H1 (cell line): ENCODE measurements at places on chromosomes 6 and 20.
A peak's percentile ranks its signal among the peaks of the same experiment; 100 is the strongest.

DNA sequence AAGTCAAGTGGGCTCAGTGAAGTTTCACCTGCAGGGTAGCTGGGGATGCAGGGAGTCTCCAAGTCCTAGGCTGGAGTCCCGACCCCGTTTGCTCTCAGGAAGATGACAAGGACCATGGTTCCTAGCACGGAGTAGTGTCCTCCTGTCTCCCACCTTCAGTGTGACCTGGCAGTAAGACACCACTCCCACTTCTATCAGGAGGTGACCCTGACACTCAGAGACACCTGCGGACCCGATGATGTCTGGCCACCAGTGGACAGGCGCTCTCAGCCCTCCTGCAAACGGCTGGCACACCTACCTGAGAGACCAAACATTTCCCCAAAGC, 1.1 kb downstream of the SOD2 start:
- no peak overlapping the region for H3K27ac ChIP-seq
- no peak for DNase-seq
- H3K4me3 ChIP-seq: peak overlapping the region; percentile 90
- peaks cover 15% of the 10 kb centered on the region for H3K4me1 ChIP-seq

GRCh38 chr6:118548136-118548535, at the start of gene PLN:
TSS of gene PLN (plus strand) at chr6:118548296. CDS start at chr6:118558922, 10,626 bp downstream.
- H3K27ac ChIP-seq: no peak within 1 kb of the TSS
- H3K36me3 ChIP-seq: no peaks in the 10 kb centered on the region
- H3K4me3 ChIP-seq: no peak within 1 kb of the TSS
- no peaks in the 10 kb centered on the region for H3K27me3 ChIP-seq
- DNase-seq: no peak
- no peaks in the 10 kb centered on the region; the same call in 1 of the 2 replicates for H3K4me1 ChIP-seq

DNA sequence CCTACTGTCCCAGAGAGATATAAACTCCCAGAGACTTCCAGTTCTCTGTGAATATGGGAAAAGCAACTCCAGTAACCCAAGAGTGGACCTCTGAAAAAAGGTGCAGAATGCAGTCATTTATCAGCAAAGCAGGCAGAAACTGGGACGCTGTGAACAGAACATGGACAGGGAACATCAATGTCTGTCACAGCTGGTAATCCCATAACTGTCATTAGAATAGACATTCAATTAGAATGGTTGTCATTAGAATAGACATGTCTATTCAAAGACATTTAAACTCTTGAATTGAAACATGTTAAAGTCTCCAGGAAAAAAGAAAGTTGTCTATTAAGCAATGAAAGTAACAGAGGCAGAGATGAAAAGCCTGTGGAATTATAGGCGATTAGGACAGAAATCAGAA, 302.1 kb downstream of the BTBD3 start:
- H3K36me3 ChIP-seq: no peaks in the 10 kb centered on the region
- DNase-seq: no peak
- no peaks in the 10 kb centered on the region for H3K4me1 ChIP-seq
- no peak overlapping the region for H3K4me3 ChIP-seq
- no peak overlapping the region for H3K27ac ChIP-seq

DNA sequence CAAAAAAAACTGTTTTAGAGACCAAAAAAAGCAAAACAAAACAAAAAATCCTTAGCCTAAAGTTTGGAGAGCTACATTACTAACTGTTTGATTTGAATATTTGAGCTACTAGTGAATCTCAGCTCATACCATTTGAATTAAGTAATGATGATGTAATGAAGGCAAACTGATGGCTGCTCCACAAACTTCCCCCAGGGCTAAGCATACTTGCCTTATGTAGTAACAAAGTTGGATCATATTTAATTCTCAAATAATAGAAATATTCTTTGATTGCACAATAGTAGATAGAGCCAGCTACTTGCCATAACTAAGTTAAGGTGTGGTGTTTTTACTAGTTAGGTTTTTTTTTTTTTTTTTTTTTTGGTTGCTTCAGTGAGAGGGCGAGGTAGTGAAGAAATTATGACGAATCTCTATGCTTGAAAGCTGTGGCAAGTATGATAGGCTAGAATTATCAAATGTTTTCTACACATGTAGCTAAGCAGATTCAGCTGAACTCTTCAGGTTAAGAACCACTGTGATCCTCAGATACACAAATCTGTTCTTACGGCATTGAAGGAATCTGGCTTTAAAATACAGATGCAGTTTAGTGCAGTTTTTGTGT, 2.9 kb downstream of the RAB32 start:
- no peak overlapping the region for H3K4me3 ChIP-seq
- no peaks in the 10 kb centered on the region for H3K36me3 ChIP-seq
- no peak overlapping the region for H3K27ac ChIP-seq
- no peaks in the 10 kb centered on the region; the same call in 1 of the 2 replicates for H3K27me3 ChIP-seq
- no peak for DNase-seq

- H3K27ac ChIP-seq: no peak overlapping the region
- no peaks in the 10 kb centered on the region for H3K36me3 ChIP-seq
- no peak overlapping the region for H3K4me3 ChIP-seq
- no peaks in the 10 kb centered on the region for H3K4me1 ChIP-seq
- DNase-seq: no peak
- no peaks in the 10 kb centered on the region for H3K27me3 ChIP-seq
Observed at GRCh38 chr6:90144396-90144795, 152.2 kb downstream of the BACH2 start.

- no peaks in the 10 kb centered on the region for H3K27me3 ChIP-seq
- no peak for DNase-seq
- H3K4me3 ChIP-seq: no peak overlapping the region
- no peaks in the 10 kb centered on the region for H3K36me3 ChIP-seq
- no peak overlapping the region for H3K27ac ChIP-seq
Observed at GRCh38 chr6:145086197-145086596, 649.1 kb downstream of the EPM2A start.

GRCh38 chr6:142833054-142833453, 111.9 kb downstream of the HIVEP2 start:
- H3K4me1 ChIP-seq: no peaks in the 10 kb centered on the region
- no peak overlapping the region for H3K27ac ChIP-seq
- no peaks in the 10 kb centered on the region for H3K36me3 ChIP-seq
- no peaks in the 10 kb centered on the region for H3K27me3 ChIP-seq
- DNase-seq: no peak

DNA sequence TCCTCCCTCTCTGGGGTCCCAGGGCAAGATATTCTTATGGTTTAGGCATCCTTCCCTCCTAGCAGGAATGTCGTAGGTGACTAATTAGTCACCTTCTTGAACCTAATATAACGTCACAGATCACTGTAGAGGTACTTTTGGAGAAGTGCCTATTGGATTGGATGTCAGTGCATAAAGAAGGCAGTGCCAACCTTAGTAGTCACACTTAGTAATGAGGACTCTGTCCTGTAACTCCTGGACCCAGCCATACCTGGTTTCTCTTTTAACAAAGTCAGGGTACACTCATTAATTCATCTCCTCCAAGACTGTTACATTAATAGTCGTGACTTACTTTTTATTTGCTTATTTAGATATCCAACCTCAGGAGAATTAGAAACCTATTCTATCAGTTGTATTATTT, 20.0 kb downstream of the VTA1 start:
- DNase-seq: no peak
- no peaks in the 10 kb centered on the region for H3K4me1 ChIP-seq
- no peak overlapping the region for H3K4me3 ChIP-seq
- H3K27me3 ChIP-seq: no peaks in the 10 kb centered on the region
- H3K36me3 ChIP-seq: peaks cover 19% of the 10 kb centered on the region

GRCh38 chr6:166769648-166770047, 142.6 kb upstream of the RPS6KA2 start:
- no peak for DNase-seq
- H3K4me1 ChIP-seq: peaks cover 27% of the 10 kb centered on the region
- no peak overlapping the region for H3K4me3 ChIP-seq

DNA sequence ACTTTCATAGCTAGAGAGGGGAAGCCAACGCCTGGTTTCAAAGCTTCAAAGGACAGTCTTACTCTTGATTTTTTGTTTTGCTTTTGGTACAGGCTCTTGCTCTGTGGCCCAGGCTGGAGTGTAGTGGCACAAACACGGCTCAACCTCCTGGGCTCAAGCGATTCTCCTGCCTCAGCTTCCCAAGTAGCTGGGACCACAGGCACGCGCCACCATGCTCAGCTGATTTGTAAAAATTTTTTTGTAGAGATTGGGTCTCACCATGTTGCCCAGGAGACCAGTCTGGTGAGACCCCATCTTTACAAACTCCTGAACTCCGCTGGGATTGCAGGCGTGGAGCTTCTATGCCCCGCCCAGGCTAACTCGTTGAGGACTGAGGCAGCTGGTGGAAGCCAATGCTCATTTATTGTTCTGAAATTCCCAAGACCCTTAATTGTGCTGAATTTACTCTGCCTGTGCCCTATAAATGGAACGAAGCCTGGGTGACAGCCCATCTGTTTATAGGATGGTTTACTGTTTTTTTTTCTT, 18.0 kb downstream of the SRSF3 start:
- H3K4me3 ChIP-seq: no peak overlapping the region
- no peak for DNase-seq
- no peaks in the 10 kb centered on the region for H3K27me3 ChIP-seq
- H3K4me1 ChIP-seq: no peaks in the 10 kb centered on the region
- peaks cover 27% of the 10 kb centered on the region for H3K36me3 ChIP-seq
- H3K27ac ChIP-seq: no peak overlapping the region

DNA sequence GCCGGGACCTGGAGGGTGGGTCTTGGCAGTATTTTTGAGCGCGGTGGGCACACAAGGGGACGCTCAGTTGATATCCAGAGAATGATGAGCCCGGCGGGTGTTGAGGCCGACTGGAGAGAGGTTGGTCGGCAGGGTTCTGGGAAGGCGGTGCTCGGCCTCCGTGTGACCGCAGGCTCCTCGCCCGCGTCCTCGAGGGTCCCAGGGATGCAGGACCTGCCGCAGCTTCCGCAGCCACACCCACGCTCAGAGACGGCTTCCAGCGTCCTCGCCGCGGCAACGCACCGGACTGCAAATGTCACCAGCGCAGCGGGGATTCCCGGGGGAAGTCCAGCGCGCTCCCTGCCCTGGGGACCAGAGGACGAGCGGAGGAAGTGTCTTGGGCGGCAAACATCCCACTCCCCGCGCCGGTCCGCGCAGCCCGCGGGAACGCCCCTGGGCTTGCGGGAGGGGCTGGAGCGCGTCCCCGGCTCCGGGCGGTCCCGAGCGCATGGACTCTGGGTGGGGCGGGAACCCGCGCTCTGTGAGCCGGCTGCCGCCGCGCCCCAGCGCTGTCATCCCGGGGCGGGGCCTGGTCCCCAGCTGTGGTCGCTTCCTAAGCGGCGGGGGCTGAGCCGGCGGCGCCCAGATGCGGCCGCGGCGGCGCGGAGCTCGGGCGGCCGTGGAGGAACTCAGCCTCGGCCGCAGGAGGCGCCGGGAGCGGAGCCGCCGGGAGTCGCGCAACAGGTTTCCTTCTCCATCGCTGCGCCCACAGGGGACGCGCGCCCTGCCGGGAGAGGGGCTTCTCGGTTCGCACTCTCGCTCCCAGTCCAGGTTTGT, at the start of gene STX11:
Gene STX11 (plus strand): TSS at position 624 of the 816 bp plus-strand sequence. CDS start 36,111 bp downstream, outside the sequence.
- H3K27ac ChIP-seq: no peak within 1 kb of the TSS
- H3K36me3 ChIP-seq: no peaks in the 10 kb centered on the region
- peak; percentile 10 for DNase-seq
- no peaks in the 10 kb centered on the region for H3K4me1 ChIP-seq
- H3K4me3 ChIP-seq: peak within 1 kb of the TSS; percentile 66

DNA sequence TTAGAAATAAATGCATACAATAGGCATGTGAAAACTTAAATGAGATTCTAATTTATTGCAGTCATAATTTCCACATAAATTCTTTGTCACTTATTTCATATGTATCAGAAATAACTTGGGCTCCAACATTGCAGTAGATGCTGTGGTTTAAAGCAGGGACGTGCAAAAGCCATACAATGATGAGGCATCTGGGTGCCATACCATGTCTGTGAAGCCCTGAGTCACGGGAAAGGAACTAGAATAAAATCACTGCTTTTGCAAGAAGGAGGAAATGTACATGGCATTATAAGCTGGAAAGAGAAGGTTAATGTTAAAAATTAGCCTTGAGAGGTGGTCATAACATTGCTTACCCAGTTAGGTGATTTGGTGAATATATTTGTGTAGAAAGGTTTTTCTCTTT, 180.4 kb downstream of the SASH1 start:
- H3K36me3 ChIP-seq: peaks cover 21% of the 10 kb centered on the region; the same call in 1 of the 2 replicates
- no peak overlapping the region for H3K27ac ChIP-seq
- H3K4me1 ChIP-seq: no peaks in the 10 kb centered on the region; the same call in 1 of the 2 replicates
- DNase-seq: no peak
- no peaks in the 10 kb centered on the region for H3K27me3 ChIP-seq

DNA sequence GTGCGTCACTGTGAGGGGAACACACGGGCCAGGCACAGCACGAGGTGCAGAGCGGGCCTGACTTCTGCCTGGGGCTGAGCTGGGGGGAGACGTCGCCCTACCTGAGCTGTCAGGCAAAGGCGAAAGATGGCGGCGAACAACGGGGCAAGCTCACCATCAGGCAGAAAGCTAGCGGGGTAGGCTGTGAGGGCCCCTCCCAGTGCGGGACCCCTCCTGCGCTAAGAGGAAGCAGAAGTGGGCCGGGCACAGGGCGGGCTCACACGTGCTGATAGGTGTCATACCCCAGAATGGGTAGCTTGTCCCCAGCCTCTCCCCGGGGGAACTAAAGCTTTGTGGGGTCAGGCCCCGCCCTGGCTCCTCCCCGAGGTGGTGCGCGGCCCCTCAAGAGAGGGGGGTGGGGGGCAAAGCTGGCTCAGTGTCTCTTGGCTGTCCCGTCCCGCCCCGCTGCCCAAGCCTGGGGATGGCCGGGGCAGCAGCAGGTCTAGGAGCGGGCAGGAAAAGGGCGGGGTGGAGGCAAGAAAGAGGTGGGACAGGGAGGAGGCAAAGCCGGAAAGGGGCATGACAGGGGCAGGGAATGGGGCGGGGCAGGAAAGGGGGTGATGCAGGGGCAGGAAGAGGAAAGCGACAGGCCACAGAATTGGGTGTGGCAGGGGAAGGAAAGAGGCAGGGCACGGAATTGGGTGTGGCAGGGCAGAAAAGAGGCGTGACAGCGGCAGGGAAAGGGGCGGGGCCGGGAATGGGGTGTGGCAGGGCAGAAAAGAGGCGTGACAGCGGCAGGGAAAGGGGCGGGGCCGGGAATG, 14.7 kb downstream of the UCKL1 start:
- peaks cover 21% of the 10 kb centered on the region for H3K36me3 ChIP-seq
- H3K4me3 ChIP-seq: peak overlapping the region; percentile 55
- H3K27ac ChIP-seq: peak overlapping the region; percentile 71; the same call in 1 of the 2 replicates
- H3K4me1 ChIP-seq: peaks cover 28% of the 10 kb centered on the region
- H3K27me3 ChIP-seq: no peaks in the 10 kb centered on the region
- DNase-seq: peak; percentile 86

GRCh38 chr6:85866758-85867401, 224.2 kb upstream of the SYNCRIP start:
- H3K27me3 ChIP-seq: no peaks in the 10 kb centered on the region
- no peak overlapping the region for H3K4me3 ChIP-seq
- H3K4me1 ChIP-seq: no peaks in the 10 kb centered on the region

DNA sequence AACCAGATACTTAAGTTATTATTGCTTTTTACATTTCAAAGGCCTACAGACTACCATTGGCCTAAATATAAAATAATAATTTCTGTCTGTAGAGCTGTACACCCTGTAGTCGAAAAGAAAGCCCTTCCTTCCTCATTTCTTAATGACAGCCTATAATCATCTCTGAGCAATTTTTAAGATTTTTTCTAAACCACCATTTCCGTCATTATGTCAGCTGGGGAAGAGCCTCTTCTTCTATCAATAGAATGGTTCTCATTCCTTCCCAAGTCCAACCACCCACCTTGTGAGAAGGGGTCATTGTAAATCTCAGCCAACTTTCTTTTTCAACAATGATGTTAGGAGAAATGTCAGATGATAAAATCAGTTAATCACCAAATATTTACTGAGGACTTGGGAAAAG, 91.8 kb downstream of the PLEKHG1 start:
- no peak overlapping the region for H3K4me3 ChIP-seq
- no peak for DNase-seq
- H3K36me3 ChIP-seq: no peaks in the 10 kb centered on the region
- no peaks in the 10 kb centered on the region for H3K4me1 ChIP-seq
- no peaks in the 10 kb centered on the region for H3K27me3 ChIP-seq
